Left renal pelvis (tissue), 4 donors: ENCODE measurements at places on chromosomes 1 and 21. TPM values are rescaled to one million over a fixed set of nuclear protein-coding genes. Genes with fewer than 3 reads are reported as not detected.

- DNase-seq = no peak
Measured at GRCh38 chr1:210796421-210796820, 337.5 kb downstream of the KCNH1 start.

- no peak for DNase-seq
Measured at GRCh38 chr21:43273016-43273707, 104.4 kb downstream of the CRYAA start.

GRCh38 chr1:67759692-67760029 lies 73.6 kb downstream of the GNG12 start:
- DNase-seq = no peak

DNA sequence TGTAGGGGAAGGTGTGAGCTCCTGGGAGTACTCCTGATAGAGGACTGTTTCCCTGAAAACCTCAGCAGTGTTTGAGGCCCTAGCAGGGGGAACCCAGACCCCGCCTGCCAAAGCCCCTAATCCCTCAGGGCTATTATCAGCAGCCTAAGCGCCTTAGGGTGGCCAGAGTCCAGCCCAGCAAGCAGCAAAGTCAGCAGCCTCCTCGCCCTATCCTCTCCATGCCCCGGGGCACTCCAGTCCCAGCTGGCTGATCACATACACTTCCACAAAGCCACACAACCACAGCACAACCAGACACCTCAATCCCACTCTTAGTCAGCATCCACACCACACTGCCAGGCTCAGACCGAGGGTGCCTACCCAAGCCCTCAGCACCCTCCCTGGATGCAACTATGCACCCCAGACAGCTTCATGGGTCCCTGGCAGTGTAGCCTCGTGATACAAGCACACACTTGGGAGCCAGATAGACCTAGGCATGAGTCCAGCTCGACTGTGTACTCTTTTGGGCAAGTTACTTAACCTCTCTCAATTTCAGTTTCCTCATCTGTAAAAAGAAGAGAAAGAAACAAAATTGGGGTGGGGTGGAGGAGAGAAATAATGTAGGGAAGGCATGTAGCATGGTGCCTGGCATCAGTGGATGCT lies 7.1 kb downstream of the IGSF9 start:
- DNase-seq = no peak

- no peak for DNase-seq
Measured at GRCh38 chr1:242243472-242243871, 244.6 kb upstream of the MAP1LC3C start.

- no peak for DNase-seq
Measured at GRCh38 chr1:246690100-246690499, 34.1 kb upstream of the SCCPDH start.

DNA sequence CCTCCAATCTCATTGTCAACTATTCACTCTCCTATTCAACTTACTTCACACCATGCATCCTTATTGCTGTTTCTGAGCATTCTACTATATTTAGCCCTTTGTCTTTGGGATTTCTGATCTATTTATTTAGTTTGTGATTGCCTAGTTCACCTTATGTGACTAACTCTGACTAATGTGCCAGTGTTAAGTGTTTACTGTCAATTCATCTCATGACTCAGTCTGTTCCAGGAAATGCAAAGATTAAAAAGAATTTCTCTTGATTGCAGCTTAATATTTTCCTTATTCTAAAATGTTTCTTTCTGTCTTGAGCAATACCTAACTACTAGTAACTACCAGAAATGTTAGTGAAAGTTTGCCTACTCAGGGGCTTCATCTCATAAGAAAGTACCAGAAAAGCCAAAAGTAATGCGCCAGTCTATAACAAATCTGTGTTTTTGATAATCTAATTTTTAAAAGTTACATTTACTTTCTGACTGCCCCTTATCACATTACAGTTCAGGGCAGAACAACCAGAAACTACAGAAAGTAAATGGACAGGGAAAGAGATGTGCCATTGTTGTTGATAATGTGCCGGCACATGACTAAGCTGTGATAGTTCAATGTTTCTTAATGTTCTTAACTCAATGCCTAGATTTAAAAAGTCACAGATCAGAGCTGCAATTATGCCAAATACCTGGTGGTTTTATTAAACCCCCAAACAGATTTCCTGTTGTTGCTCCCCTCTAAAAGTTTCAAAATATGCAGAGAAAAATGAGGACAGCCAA lies 556.5 kb downstream of the PTBP2 start:
- DNase-seq = no peak

- no peak for DNase-seq
Measured at GRCh38 chr1:198829944-198830343, 191.1 kb downstream of the PTPRC start.

DNA sequence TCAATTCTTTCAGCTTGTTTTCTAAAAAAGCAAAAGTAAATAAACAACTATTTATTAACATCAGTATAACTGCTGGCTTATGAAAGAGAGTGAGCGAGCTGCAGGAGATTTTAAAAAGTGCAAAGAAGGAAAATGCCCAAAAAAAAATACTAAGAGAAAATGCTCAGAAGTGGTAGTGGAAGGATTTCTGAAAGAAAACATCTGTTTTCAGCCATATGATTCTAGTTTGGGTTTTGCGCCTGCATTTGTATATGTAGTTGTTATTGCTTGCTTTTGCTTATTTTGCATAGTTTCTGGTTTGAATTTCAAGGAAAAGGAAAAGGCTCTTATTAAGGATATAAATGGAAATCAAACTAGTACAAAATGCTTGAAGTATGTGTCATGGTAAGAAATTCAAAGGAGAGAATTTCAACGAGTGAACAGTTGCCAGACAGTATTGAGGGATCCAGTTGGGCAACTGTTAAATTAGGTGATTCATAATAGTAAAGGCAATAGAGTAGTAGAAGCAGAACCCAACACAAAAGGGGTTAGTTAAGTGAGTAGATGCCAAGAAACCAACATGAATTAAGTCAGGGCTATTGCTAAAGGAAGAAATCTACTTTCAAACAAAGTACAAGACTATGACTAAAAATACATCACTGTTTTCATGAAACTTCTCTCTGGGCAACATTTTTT lies 1.2 kb downstream of the GBP5 start:
- DNase-seq = no peak

- no peak for DNase-seq
Measured at GRCh38 chr1:210715072-210715471, 386.4 kb downstream of the HHAT start.

- no peak for DNase-seq
Measured at GRCh38 chr21:33230545-33231324, 997 bp downstream of the IFNAR2 start.

- no peak for DNase-seq
Measured at GRCh38 chr1:200124309-200124708, 96.8 kb downstream of the NR5A2 start.

DNA sequence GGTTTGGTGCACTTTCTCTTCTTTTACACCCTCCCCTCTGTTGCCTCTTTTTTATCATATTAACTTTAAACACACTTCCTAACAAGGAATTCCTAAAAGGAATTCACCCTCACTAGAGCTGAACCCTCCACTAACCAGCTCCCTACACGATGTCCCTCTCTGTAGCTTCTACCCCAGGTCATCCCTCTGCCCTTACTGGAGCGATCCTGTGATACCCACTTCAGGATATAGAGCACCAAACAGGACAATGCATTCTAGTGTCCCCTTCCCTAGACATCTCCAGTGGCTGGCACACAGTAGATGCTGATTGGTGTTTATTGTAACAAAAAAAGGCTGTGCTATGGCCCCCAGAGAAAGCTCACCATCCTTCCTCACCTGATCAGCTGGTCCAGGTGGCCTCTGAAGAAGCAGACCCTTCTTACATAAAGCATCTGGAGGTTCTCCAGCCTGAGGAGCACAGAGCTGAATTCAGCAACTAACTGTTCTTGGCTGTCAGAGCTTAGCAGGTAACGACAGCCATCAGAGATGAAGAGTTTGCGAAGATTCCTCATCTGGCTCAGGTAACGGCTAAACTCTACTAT lies 1.4 kb downstream of the PRAMEF18 start:
- no peak for DNase-seq

Gene TDRD10
- 0.67 TPM for polyA plus RNA-seq

Gene CNR2
- polyA plus RNA-seq = 0.07 TPM

Gene PTGFRN
- 42.1 TPM for polyA plus RNA-seq

Gene SMPDL3B
- polyA plus RNA-seq = 13.3 TPM

Gene TMEM183A
- 77.8 TPM for polyA plus RNA-seq

Gene SPRR2G
- polyA plus RNA-seq = not detected

Gene PROX1
- 9.1 TPM for polyA plus RNA-seq

Gene VCAM1
- 55.8 TPM for polyA plus RNA-seq

Gene DNM3
- polyA plus RNA-seq = 5.3 TPM

Gene HORMAD1
- polyA plus RNA-seq = not detected

Gene IL19
- polyA plus RNA-seq = 0.56 TPM

Gene OXCT2
- polyA plus RNA-seq = 0.29 TPM

Gene PTPRF
- polyA plus RNA-seq = 216 TPM

Gene CLDN17
- not detected for polyA plus RNA-seq
